ENCODE measurements at places on chromosomes 11 and 22.

DNA sequence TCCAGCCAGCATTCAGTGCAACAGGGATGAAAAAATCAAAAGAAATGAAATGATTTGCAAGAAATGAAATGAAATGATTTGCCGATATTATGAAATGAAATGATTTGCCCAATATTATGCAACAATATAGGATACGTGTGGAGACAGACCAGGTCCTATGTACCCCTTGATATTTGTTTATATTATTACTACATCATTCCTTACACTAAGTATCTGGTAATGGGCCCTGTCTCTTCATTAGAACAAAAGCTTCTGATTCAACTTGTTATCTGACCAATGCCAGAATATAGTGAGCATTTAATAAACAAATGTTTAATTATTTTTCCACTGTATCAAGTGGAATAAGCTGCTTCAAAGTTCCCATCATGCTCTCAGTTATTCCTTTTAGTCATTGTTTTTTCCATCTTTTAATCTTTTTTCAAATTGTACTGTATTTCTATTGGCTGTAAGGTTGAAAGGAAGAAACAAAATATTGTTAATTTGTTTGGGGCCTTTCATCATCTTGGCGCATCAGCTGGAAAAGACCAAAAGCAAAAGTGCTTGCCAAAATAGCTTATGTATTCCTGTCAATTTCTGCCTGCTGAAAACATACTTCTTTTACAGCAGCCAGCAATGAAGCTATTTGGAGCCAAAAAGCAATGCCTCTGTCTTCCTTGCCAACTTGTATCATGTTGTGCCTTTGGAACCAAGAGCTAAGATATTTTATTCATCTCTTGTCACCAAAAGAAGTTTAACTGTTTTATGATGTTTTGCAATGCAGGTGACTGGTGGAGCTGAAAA lies 2314.9 kb downstream of the LRRC4C start:
- no peak for DNase-seq

DNA sequence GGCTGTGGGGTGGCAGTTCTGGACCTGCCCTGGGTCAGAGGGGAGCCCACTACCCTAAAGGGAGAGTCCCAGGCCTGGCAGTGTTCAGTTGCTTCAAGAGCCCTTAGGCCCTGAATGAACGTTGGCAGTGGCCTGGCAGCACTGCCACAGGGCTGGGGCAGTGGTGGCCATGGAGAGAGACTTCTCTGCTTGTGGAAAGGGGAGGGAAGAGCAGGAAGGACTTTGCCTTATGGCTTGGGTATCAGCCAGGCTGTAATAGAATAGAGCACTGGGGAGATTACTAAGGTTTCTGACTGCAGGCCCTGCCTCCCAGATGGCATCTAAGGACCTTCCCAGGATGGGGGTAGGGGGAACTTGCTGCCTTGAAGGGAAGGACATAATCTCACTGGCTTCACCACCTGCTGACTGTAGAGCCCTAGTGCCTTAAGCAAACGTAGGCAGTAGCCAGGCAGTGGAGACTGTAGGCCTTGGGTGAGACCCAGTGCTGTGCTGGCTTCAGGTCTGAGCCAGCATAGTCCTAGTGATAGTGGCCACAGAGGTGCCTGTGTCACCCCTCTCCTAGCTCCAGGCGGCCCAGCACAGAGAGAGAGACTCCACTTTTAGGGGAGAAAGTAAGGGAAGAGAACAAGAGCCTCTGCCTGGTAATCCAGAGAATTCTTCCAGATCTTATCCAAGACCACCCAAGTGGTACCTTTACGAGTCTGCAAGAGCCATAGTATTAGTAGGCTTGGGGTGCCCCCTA lies 27.6 kb downstream of the PLA2G6 start:
- DNase-seq: no peak

- no peak for DNase-seq
Observed at GRCh38 chr11:47148903-47149531, 27.7 kb downstream of the ARFGAP2 start.

DNA sequence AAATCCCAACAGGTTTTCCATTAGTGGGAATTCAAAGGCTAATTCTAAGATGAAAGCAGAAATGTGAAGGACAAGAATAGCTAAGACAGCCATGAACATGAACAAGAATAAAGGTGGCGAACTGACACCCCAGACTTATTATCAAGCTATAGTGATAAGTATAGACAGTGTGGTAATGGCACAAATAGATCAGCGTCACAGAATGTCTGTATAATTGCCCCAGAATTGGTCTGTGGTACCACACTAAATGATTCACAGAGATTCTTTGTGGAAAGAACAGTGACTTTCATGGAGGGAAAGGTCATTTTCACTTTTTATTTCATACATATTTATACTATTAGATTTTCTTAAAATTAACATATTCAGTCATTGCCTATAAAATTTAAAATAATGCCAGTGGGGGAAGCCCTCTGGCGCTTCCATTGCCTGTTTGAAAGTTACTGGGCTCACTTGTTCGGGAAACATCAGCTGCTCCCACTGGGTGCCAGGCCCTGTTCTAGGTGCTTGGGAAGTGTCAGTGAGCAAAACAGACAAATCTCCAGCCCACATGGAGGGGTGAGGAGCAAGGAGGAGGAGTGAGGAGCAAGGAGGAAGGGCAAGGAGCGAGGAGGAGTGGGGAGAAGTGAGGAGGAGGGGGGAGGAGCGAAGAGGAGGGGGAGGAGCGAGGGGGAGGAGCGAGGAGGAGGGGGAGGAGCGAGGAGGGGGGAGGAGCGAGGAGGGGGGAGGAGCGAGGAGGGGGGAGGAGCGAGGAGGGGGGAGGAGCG lies 11.3 kb upstream of the NLRP6 start:
- DNase-seq: no peak

GRCh38 chr11:69111624-69112542 lies 43.9 kb upstream of the SMIM38 start:
- DNase-seq: no peak

- DNase-seq: no peak
Observed at GRCh38 chr11:111299101-111300026, 1.0 kb downstream of the POU2AF3 start.

GRCh38 chr11:72278905-72279304 lies 34.9 kb upstream of the PHOX2A start:
- DNase-seq: no peak

DNA sequence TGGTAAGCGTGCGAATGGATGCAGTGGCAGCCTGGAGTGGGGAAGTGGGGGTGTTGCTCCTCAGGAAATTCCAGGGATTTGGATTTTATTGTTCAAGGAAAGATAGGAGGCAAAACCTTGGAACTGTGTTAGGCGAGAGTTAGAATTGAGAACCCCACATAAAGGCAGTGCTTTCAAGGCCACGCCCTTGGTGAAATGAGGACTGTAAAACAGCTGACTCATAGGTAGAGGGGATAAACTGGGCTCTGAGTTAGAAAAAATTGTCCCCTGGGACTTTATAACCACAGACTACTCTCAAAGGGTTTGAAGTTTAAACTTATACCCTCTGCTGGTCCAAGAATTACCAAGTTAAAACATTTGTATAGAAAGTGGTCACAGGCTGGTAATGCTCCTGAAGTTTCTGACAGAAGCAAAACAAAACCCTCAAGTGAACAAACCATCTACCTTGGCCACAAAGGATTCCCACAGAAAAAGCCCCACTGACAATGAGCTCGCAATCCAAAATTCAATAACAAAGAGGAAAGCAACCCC lies 250.3 kb upstream of the TBCEL start:
- DNase-seq: no peak

GRCh38 chr11:79086056-79086455 lies 354.8 kb downstream of the TENM4 start:
- DNase-seq: no peak

- DNase-seq: no peak
Observed at GRCh38 chr11:58742981-58743880, 11.5 kb upstream of the GLYAT start.

DNA sequence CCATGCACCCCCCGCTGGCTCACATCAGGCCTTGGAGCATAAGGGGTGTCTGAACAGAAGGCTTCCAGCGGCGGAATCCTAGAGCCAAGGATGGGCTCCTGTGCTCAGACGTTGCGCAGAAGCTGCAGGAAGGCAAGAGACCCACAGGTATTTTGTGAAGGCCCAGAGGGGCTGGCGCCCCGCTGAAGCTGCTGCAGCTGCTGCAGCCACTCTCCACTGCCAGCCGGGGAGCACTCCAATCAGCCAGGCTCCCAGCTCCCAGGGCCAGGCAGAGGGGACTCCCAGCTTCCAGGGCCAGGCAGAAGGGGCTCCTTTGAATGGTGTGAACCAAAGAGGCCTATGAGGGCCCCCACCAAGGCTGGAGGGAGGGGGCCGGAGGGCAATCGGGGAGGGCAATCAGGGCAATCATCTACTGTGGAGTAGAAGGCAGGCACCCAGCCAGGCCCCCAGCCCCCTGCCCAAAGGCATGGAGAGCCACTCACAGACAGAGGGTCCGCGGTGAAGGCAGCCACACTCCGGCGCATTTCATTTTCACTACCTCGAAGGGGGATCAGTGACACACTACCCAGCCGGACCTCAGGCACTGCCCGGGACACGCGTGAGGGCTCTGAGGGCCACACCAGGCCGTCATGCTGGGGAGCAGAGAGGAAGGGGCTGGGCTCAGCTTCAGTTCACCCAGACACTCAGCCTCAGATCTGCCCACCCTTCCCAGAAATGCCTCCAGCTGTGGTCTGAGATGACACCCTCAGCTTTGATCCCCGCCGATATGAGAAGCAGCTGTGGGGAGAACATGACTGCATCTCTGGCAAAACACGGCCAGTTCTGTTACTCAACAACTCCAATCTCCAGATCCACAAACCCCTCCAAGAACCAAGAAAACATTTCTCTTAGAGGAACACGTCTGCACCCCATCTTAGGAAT lies 11.6 kb upstream of the PDE2A start:
- no peak for DNase-seq

GRCh38 chr22:20015971-20016733 lies 471 bp downstream of the ARVCF start:
- no peak for DNase-seq

DNA sequence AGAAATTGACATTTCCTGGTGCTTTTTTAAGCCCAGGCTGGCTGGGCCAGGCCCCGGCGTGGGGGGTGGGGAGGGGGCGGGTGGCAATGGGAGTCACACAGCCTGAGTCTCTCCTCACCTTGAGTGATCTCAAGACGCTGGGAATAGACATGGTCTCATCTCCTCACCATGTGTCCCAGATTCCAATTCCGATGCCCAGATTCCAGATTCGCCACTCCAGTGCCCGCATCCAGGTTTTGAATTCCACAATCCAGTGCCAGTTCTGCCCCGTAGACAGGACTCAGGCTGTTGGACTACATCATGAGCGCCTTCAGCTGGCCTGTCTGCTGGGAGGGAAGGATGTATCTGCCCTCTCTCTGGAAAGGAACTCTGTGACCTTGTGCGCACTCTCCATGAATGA lies 19.1 kb downstream of the KCNC1 start:
- no peak for DNase-seq

GRCh38 chr11:33463059-33463458 lies 205.9 kb downstream of the HIPK3 start:
- no peak for DNase-seq

DNA sequence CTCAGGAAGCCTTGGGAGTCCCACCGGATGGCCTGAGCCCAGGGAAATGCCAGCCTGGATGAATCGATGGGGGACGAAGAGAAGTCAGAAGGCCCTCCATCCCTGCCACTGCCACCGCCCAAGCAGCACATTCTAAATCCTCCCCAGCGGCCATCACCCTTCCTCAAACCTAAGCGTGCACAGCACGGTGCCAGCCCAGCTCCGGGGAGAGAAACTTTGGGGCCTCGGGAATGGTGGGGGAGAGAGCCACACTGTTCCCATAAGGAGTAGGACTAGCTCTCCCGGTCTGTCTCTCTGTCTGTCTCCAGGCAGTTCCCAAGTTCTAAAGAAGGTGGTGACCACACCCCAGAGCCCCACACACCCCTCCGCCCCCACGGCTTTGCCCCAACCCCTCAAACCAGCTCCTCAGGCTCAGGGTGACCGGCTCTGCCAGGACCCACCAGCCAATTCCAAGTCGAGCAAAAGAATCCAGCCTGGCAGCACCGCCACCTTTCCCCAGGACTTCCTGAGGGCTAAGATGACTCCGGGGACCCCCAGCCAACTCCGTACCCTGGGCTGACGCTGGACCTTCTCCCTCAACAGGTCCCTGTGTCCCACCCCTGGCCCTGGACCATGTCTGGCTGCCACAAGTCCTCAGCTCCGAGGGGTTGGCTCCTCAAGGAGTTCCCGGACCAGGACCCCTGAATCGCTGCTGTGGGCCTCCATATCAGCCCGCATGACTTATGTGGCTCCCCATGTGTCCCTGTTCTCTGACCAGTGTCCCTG lies 2.7 kb downstream of the AHNAK start:
- no peak for DNase-seq

DNA sequence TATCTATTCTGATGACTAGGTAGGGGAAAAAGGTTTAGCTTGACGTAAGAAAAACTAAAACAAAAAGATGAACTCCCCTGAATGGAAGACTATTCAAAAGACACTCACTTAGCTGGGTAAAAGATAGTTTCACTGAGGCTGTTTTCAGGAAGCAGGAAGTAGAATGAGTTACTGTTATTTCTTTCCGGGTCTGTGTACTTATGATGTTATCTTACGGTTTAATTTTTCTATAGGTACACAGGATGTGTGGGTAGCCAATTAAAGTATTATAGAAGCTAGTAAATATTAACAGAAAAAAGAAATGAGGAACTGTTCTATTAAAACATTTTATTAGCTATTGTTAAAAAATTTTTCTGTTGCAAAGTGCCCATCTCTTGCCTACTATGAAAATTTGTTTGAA lies 45.8 kb upstream of the MMP7 start:
- DNase-seq: no peak

- DNase-seq: no peak
Observed at GRCh38 chr11:68932358-68932757, 28.7 kb downstream of the IGHMBP2 start.

DNA sequence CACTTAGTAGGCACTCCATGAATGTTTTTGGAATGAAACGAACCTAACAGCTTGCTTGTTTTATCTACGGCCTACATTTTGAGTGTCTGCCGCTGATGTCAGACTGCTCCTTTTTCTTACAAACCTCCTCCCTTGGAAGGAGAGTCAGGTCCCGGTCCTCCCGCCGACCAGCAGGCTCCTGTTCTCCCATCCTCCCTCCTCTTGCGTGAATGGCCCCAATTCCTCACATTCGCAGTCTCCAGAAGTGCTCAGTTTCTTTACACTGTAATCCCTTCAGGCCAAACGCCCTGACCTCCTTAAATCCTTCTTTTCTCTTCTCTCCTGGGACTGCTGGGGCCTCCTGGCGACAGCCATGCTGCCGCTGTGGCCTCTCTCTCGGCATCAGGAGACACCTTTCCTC lies 82.6 kb upstream of the CSNK2A3 start:
- no peak for DNase-seq

- DNase-seq: no peak
Observed at GRCh38 chr22:29203488-29204454, 1.9 kb upstream of the EMID1 start.

DNA sequence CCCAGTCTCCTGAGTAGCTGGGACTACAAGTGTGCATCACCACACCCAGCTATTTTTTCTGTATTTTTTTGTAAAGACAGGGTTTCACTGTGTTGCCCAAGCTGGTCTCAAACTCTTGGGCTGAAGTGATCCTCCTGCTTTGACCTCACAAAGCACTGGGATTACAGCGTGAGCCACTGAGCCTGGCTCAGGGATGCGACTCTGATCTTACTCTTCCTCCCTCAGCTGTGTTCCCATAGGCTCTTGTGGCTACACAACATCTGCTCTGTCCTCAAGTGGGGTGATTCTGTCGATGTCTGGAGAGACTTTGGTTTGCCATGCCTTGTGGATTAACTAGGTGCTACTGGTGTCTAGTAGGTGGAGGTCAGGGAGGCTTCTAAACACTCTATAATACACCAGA lies 127.0 kb upstream of the SERPIND1 start:
- DNase-seq: no peak

All from stimulated activated CD4-positive, alpha-beta T cell treated with anti-CD3 and anti-CD28 coated beads, TNF-alpha, amount 100 ng/mL, for 1 hour (primary cell).